ENCODE measurements at places on chromosomes 6 and 20.
A peak's percentile ranks its signal among the peaks of the same experiment; 100 is the strongest.

- DNase-seq = no peak
Measured at GRCh38 chr6:121578216-121578615, 142.8 kb downstream of the GJA1 start.

- DNase-seq = no peak
Measured at GRCh38 chr6:35470663-35471120, 2.5 kb downstream of the RPL10A start.

- DNase-seq = no peak
Measured at GRCh38 chr6:94357381-94357980, 938.1 kb upstream of the EPHA7 start.

DNA sequence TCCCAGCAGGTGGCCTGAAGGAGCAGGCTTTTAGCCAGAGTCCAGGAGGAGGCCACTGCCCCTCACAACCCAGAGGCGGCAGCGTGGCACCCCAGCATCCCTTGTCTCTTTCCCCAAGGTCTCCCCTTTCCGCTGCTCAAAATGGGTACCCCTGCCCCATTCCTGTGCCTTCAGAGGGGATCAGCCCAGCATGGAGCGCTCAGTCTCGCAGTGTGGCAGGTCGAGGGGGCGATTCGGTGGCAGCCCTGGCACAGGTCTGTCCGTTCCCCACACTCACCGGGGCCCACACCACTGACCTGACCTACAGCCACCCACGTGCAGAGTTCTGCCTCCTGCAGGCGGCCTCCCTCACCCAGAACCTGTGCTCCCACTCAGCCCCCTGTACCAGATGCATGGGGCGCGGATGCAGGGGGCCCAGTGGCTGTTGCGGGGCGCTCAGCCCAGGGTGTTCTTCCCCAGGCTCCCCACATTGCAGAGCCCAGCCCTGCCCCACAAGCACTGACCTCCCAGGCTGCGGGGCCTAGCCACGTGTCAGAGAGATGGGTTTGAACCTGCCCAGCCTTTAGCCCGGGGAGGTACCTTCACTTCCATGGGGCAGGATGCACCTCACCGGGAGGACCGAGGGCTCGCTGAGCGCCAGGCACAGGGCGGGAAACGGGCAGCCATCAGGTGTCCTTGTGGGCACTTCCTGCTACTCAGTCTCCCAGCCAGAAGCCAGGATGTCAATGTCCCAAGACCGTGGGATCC is 41.8 kb downstream of the DSTN start:
- DNase-seq = peak; percentile 54

All from trophoblast cell (in vitro differentiated cells and primary cell).